ENCODE measurements at places on chromosomes 16 and 17. TPM values are rescaled to one million over a fixed set of nuclear protein-coding genes. Genes with fewer than 3 reads are reported as not detected.

Gene UTP4
- total RNA-seq = 35.1 TPM

Gene TMC6
- 791 TPM for total RNA-seq

Gene PRRT2
- 1.9 TPM for total RNA-seq

Gene PIK3R5
- 137 TPM for total RNA-seq

Gene C17orf50
- not detected for total RNA-seq

Gene CCDC154
- 8.9 TPM for total RNA-seq

Gene LGALS9B
- not detected for total RNA-seq

Gene TEFM
- total RNA-seq = 10.7 TPM

Gene KRTAP1-5
- total RNA-seq = not detected

Gene ASPHD1
- not detected for total RNA-seq

Gene ACSF3
- total RNA-seq = 81.6 TPM

Gene OSGIN1
- total RNA-seq = 8.4 TPM

Gene LLGL1
- 21.6 TPM for total RNA-seq

Gene PRSS22
- total RNA-seq = 0.59 TPM

Gene NATD1
- 10.9 TPM for total RNA-seq

Gene MTSS2
- total RNA-seq = 11.5 TPM

Gene MRPL45
- 21.9 TPM for total RNA-seq

Gene HEATR9
- not detected for total RNA-seq

Gene ELOB
- 87.8 TPM for total RNA-seq

Gene LSM12
- 67.9 TPM for total RNA-seq

Gene KRT27
- total RNA-seq = not detected

Gene TP53TG3
- total RNA-seq = not detected

Gene PTX4
- not detected for total RNA-seq

Gene ALDH3A1
- total RNA-seq = not detected

Gene HOXB13
- not detected for total RNA-seq

Gene C17orf78
- not detected for total RNA-seq

Gene AIPL1
- total RNA-seq = not detected

Gene CRHR1
- total RNA-seq = not detected

Gene ITPRIPL2
- total RNA-seq = 0.60 TPM

Gene KRTAP4-9
- not detected for total RNA-seq

Gene TLCD2
- total RNA-seq = 0.49 TPM

Gene CD79B
- total RNA-seq = 15.1 TPM

Gene GCGR
- not detected for total RNA-seq

Gene CCL4
- 34.5 TPM for total RNA-seq

Gene RAC3
- 1.9 TPM for total RNA-seq

Gene LITAFD
- total RNA-seq = not detected

Gene CDH5
- not detected for total RNA-seq

Gene CD300H
- not detected for total RNA-seq

Gene TLCD1
- total RNA-seq = 0.69 TPM

Gene KRTAP16-1
- 0.49 TPM for total RNA-seq

Gene INPP5K
- total RNA-seq = 77.1 TPM

Gene PRCD
- 0.05 TPM for total RNA-seq

Gene MMP28
- total RNA-seq = not detected

Gene CBX2
- total RNA-seq = 4.4 TPM

Gene SCGB1C2
- not detected for total RNA-seq

Gene PRR35
- total RNA-seq = not detected
